Stimulated activated CD4-positive, alpha-beta T cell treated with anti-CD3 and anti-CD28 coated beads, Interleukin-4, amount 100 ng/mL, for 4 hours (primary cell): ENCODE measurements at places on chromosomes 2 and 18.
A peak's percentile ranks its signal among the peaks of the same experiment; 100 is the strongest.

DNA sequence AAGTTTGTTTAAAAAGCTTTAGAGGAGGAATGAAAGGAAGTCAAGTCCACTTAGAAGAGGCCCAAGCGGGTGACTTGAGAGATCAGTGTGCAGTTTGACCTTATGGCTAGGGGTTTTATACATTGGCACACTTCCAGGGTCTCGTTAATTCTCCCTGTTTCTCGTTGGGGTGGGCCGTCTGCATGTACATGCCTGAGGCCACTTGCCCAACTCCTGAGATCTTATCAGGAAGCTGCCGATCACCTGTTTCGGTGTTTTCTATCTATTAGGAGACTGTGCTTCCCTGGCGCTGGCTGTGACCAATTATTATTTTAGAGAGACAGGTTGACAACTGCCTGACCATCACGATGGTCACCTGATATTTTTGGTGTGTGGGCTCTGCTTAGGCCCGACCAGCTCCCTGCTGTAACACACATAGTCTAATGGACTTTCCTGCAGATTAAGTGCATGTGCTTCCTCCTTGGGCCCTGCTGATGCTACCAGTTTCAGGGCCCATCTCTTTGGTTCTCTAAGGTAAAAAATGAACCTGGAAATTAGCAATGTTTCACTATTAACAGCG lies 31.0 kb upstream of the MSH6 start:
- DNase-seq = no peak

DNA sequence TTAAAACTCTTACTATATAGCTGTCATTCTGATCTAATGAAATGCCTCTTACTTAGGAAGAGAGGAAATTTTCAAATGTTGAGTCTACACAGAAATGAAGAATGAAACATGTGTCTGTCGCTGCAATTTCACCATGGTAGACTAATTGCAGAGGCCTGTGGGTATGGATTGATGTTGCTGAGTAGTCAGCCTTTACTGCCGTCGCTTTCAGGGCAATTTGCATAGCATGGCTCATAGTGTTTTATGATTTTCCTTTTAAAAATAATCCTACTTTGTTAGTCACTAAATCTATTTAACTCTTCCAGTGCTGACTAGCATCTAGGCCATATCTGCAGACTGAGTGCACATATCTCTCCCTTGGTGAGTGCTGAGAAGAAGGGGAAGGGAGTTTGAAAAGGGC lies 819.2 kb downstream of the SATB2 start:
- DNase-seq = no peak

DNA sequence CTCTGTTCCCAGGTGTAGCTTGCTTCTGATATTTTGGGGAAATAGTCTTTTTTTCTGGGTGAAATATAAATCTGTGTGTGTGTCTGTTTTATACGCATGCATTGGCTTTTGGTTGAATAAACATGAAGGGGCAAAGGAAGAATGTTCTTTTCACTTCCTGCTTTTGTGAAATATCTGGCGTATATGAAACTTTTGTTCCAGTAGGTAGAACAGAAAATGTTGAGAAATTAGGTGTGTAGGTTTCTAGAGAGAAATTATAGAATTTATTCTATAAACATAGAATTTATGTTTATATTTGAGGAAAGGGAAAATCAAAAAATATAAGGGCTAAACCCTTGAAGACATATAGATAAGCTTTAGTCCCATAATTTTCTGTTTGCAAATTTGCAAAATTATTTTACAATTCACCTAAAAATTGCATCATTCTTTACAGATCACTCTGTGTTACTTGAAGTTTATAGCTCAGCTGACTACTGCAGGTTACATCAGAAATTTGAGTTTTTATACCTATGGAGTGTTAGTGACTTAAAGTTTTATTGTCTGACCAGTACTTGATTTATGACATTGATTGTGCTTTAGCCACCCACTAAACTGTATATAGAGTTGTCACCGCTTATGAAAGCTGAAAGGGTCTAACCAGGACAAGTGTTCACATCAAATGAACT lies 116.1 kb downstream of the FAM117B start:
- DNase-seq = no peak

GRCh38 chr2:182761903-182762302 lies 45.8 kb downstream of the DNAJC10 start:
- no peak for DNase-seq

DNA sequence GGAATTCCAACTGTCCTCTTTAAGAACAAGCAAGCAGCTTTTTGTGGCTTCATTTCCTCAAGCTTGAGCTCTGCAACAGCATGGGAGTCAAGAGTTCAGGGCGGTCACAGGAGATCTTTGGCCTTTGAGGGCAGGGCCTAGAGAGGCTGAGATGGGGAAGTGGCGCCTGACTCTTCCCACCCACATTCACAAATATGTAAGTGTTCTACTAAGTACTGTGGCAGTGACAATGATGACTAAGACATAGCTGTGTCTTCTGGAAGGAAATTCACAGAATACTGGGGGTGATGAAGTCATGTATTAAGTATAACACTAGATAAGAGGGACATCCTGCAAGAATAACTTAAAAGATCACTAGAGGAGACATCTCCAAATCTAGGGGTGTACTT lies 15.0 kb downstream of the RND3 start:
- DNase-seq = no peak

DNA sequence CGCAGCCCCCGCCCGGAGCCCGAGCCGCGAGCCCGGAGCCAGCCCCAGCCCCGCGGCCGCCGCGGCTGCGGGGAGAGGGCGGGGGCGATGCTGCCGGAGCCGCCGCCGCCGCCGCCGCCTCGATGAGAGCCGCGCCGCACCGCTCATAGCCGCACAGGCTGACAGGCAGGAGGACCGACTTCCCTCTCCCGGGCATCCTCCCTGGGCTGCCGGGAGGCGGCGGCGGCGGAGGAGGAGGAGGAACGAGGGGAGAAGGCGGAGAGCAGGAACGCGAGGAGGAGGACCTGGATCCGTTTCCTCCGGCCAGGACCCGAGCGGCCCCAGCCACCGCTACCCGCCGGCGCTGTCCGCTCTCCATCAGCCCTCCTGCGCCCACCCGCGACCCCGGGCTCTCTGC lies 370 bp downstream of the KLHL29 start:
- DNase-seq = no peak

GRCh38 chr2:38115216-38116032 lies 39.5 kb upstream of the CYP1B1 start:
- DNase-seq = peak; percentile 41

DNA sequence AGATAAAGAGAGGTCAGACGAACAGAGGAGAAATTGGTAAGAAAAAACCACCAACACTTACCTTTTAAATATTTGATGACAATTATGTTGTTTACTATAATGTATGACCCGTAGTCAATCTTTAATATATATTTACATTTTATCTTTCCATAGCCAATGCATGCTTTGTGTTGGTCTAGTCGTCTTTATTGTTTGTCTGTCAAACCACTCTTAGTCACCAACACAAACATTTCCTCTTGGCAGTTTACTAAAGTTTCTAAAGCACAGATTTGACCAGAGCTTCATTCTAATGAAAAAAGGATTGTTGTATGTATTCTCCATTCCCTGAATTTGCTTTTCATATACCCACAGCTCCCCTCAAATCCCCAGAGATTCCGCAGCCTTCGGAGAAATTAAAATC lies 784.7 kb upstream of the PIK3C3 start:
- no peak for DNase-seq

- DNase-seq = no peak
These were observed 143.2 kb upstream of the KYNU start for GRCh38 chr2:142734231-142734630.

DNA sequence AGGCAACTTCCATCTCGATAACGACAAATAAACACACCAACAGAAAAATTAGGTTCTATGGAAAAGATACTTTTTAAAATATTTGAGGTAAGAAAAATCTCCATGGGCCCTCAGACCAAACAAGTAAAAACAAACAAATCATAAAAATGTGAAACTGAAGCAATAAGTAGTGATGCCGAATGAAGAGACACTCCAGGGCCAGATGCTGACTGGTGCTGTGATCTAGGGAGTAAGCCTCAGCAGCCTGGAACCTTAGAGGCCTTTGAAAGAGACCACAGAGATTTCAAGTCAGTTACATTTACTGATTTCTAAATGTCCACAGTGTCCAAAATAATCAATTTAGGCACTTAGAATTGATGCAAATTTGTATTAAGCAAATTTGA lies 1144.7 kb downstream of the CNTNAP5 start:
- DNase-seq = no peak

DNA sequence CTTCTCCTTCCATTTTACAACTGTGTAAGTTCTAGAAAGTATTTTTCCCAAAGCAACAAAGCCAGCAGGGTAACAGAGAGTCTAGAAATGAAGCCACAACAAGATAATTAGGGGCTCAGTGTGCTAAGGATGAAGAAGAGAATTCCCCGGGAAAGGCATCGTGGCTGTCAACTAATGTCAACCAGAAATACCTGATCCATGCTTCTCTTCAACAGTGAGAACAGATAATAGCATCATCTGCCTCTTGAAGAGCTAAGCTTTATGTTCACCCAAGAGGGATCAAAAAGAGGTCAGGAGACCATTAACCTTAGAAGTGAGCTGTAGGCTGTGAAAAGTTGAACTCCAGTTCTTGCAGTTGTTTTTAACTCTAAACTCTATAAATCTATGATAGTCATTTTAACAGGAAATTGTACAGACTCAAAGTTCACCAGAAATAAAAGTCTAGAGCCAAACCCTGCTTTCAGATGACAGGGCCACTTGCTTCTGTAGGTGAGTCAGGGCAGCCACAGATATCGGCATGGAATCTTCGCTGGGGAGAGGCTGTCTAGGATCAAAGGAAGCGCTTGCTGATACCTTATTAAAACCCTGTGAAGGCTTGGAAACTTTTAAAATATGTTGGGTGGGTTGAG lies 540.7 kb upstream of the ID2 start:
- no peak for DNase-seq

- no peak for DNase-seq
These were observed 24.8 kb upstream of the HS6ST1 start for GRCh38 chr2:128343459-128343858.

DNA sequence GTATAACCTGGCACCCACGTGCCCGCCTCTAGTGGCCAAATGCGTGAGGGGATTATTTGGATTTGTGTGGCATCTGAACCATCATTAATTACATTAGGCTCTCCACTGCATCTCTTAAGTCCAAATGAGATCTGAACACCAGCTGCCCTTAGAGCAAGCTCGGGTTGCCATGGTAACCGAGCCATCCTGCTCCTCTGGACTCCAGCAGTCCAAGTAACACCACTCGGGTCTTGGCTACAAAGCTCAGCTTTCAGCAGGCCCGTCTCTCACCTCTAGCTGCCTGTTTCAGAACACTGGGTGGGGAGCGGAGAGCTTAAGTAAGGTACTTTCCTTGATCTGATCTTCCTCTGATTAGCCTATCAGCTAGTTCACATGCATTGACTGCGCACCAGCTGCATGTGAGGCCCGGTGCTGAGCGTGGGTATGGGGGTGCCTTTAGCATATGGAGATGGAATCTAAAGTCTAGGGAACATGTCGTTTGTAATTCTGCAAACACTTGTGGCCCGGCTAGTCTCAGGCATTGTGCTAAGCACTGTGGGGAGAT lies 14.1 kb upstream of the CYS1 start:
- DNase-seq = no peak

GRCh38 chr2:43104106-43104505 lies 122.3 kb downstream of the ZFP36L2 start:
- DNase-seq = no peak

DNA sequence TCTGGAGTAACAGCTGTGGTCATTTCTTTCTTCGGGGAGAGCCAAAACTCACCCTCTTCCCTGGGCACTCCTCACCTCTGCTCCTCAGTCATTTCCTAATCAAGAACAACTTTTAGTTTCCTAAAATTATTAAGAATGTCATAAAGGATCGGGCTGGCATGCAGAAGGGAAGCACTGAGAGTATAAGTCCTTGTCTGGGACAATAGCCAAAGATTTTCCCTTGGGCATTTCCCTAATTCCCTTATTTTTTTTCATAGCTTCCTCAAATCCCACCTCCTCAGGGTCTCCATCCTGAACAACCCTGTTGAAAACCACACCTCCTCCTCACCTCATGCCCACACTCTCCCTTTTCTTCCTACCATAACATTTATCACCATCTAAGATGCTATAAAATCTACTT lies 115.0 kb downstream of the MREG start:
- DNase-seq = no peak

DNA sequence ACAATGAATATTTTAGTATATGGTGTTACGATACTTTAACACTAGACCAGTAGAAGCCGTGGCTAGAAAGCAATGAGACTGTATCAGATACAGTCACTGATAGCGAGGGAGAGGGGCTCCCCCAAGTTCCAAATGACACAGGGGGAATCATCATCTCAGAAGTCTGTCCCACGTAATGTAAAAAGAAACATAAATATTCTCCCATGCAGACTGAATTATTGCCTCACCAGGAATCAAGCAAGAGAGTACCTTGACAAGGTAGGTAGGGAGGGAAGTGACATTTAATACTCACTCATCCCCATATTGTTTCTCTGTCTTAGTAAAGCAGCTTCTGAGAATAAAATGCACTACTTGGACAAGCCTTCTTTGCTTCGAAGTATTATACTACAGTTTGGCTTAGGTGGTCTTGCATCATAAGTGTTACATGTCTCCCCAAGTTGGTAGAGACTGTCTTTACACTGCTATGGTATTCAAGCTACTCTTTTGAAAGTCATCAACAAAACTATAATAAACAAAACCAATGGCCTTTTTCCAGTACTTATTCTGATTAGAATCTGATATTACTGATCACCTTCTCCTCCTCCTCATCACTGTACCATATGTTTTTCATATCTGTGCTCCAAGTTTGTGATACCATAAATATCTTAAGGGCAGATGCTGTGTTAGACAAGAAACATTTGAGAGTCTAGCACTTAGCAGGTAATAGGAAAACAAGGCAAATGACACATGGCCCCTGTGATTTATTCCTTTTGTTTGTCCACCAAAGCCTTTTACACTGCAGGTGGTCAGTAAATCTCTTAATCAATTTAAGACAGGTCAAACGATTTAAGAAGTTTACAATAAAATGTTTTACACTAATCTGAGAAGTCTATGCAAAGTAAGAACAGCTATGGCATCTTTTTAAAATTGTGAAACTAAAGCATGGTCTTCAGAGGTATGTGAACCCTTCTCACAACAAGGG lies 2.7 kb downstream of the LAPTM4A start:
- no peak for DNase-seq

DNA sequence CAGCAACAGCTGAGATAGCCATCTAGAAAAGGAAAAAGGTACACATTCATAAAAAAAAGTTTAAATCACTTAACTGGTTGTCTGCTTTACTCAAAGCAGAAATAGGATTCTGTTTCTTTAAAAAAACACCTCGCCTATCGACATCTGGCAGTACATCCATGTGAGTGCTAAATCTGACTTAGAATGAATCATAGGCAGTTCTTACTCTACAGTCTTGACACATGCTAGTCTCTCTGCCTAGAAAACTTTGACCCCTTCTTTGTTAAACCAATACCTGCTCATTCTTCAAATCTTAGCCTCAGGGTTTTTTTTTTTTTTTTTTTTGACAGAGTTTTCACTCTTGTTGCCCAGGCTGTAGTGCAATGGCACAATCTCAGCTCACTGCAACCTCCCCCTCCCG lies 37.1 kb upstream of the GPR75 start:
- DNase-seq = no peak

- DNase-seq = no peak
These were observed 176.1 kb upstream of the HS6ST1 start for GRCh38 chr2:128494640-128495321.

- no peak for DNase-seq
These were observed 68.4 kb upstream of the TMEM178A start for GRCh38 chr2:39597314-39597713.
